ENCODE measurements at places on chromosomes 2 and 18.

- DNase-seq: no peak
Observed at GRCh38 chr18:65762556-65762955, 11.7 kb downstream of the CDH7 start.

DNA sequence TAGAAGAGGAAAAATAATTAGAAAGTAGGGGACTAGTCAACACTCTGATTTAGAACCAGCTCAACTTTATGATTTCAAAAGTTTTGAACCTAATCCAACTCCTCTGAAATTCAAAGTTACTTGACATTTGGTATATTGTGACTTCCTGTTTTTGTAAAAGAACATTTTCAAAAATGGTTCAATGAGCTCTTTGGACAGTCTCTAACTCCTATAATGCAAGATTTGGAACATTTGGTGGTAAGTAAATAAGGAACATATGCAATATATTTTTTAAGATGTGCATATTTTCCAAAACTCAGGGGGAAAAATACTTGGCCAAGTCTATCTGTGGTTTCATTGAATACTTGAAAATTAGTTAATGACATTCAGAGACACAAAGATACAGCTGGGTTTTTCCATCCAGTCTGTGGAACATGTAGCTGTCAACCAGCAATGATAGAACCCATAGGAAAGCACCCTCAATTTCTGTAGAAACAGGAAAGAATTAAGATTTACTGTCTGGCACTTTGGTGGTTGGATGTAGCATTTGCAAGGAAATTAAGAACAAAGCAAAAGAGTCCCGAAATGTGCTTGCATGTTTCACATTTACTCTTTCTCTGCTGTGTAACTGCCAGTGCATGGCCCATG lies 17.0 kb upstream of the ANKRD44 start:
- DNase-seq: no peak

DNA sequence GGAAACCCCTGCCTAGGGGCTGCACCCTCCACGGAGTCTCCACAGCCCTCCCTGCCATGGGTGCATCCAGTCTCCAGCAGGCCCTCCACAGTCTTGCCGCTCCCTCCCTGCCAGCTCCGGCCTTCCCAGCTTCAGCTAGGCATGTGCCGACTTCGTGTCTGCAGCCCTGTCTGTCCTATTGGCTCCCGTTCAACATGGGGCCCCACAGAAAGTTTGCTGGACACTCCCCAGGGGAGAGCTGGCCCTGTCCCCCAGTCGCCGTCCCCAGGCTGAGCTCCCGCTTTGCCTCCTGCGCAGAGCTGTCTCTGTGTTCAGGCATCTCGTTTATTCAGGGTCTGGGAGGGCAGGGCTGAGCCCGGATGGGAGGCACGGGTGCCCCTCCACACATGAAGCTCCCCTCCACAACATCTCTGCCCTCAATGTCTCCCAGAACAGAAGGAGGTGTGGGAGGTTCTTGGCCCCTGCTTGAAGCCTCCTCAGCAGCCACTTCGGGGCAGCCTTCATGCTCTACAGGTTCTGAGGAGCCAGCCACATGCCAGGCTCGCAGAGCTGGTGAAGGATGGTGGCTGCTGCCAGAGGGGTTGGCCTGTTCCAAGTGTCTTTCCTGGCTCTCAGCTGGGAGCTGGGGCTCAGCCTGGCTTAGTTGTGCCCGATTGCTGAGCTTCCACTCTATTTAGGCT lies 120.1 kb upstream of the PXDN start:
- DNase-seq: peak; percentile 72

- no peak for DNase-seq
Observed at GRCh38 chr18:69951182-69951581, 3.5 kb upstream of the CD226 start.

GRCh38 chr2:145524303-145524702 lies 1004.4 kb upstream of the ZEB2 start:
- DNase-seq: no peak

- DNase-seq: no peak
Observed at GRCh38 chr2:140498360-140498759, 1632.5 kb downstream of the LRP1B start.

DNA sequence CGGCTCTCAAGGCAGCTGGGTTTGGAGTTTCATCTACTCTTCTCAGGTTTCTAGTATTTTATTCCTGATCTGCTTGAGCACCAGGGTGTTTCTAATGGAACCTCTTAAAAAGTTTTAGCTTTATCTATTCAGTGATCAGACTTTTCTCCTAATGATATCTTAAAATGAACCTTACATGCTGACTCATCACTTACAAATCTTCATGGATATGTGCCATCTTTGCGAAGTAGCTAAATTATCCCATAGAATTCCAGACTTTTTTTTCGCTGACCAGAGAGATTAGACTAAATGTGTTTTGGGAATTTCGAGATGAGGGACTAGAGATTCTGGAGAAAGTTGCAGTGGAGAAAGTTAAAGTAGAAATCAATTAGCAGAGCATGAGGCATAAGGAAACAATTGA lies 401.0 kb downstream of the GRB14 start:
- DNase-seq: no peak
